ENCODE measurements at places on chromosomes 5 and 9.

DNA sequence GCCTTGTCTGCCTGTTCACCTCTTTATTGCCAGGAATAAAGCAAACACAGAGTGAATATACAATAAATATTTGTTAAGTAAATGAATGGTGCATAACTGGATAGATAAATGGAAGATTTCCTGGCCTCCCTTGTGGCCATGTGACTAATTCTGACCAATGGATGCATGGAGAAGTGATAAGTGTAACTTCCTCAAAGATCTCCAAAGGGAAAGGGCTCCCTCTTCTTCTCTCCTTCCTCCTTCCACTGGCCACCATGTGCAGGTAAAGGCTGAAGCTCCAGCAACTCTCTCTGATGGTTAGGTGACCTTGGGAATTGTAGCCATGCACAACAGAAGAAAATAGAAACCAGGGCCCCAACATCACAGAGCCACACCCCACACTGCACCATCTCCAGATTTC is 174.4 kb downstream of the EBF1 start:
- no peak for DNase-seq

DNA sequence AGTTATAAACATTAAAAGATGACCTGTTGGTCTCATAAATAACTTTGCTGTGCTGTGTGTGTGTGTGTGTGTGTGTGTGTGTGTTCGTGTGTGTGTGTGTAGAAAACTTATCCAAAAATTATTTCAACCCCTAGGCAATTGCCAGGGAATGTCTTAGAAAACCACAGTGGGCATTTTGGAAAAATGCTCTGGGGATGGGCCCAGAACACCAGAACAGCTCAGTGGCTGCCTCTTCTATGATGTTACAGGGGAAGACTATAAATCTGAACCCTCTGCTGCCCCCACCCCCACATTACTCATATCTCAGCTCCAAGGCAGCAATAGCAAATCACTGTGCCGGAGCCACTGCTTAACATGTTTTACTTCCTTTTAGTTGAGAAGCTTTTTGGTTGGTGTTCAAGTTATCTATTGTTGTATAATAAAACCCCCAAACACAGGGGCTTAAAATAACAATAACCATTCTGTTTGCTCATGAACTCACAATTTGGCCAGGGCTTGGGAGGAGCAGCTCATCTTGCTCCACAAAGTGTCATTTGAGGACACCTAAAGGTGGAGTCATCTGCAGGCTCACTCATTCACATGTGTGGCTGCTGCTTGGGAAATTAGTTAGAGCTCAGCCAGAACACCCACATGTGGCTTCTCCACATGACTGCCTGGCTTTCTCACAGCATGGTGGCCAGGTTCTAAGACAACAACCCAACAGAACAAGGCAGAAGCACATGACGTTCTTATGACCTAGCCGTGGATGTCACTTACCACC is 40.4 kb downstream of the ACTBL2 start:
- DNase-seq, result no peak

- no peak for DNase-seq
These were observed 64.2 kb downstream of the DUSP1 start for GRCh38 chr5:172706796-172707195.

DNA sequence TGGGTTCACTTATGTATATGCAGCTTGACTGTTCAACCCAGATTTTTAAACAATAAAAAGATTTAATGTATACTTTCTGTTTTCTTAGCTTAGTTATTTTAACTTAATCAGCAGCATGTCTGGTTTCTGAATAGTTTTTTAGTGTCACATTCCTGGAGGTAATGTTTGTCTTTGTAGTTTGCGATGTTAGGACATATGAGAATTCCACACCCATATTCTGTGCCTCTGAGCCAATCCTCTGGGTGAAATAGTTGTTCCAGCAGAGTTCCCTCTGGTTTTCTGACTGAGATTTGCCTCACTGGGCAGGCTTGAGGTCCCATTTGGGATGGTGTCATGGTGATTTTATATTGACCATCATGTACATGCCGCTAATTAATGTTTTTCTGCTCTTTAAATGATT is 48.6 kb downstream of the INIP start:
- DNase-seq, result no peak

GRCh38 chr9:114908104-114908622 is 22.2 kb downstream of the TNFSF8 start:
- no peak for DNase-seq
